ENCODE measurements at places on chromosomes 4 and X.

- DNase-seq = no peak
These were observed 56.8 kb downstream of the RXFP1 start for GRCh38 chr4:158578476-158578875.

DNA sequence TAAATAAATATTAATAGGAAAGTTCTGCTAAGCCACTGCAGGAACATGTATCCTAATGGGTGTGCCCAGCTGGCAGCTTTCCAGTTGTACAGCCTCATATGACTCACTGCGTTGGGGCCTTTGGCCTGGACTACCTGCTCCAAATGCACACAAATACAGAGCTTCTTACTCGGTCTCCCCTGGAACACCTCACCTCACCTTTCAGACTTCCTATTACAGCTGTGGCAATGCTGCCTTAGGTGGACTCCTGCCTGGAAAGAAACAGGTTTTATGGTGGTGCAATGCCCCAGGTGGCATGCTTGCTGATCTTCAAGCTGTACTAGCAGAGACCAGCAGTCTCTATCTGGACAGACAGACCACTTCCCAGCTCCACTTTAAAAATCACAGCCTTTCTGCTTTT, 85.7 kb upstream of the EXOC1L start:
- DNase-seq = no peak

- DNase-seq = no peak
These were observed 77.6 kb downstream of the AFF1 start for GRCh38 chr4:87012265-87012953.

DNA sequence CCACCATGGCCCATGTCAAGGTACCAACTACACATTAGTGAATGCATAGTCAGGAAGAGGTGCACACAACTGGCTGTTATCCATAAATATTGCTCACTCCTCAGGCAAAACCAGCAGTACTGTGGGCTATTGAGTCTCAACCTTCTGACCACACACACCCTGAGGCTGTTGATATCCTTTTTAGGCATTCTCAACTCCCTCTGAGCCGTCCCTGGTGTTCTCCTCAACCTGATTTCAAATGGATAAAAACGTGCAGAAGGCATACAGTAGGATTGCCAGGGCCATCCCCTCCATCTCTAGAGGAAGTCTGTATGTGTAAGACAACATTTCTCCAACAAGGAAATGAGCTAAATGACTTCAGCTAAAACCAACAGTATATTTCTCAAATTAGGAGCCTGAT, 98.7 kb upstream of the KLHL13 start:
- DNase-seq = no peak

GRCh38 chr4:81146466-81146865, 68.6 kb downstream of the PRKG2 start:
- DNase-seq = no peak

- no peak for DNase-seq
These were observed 223.9 kb upstream of the DCAF8L1 start for GRCh38 chrX:28205126-28205525.

DNA sequence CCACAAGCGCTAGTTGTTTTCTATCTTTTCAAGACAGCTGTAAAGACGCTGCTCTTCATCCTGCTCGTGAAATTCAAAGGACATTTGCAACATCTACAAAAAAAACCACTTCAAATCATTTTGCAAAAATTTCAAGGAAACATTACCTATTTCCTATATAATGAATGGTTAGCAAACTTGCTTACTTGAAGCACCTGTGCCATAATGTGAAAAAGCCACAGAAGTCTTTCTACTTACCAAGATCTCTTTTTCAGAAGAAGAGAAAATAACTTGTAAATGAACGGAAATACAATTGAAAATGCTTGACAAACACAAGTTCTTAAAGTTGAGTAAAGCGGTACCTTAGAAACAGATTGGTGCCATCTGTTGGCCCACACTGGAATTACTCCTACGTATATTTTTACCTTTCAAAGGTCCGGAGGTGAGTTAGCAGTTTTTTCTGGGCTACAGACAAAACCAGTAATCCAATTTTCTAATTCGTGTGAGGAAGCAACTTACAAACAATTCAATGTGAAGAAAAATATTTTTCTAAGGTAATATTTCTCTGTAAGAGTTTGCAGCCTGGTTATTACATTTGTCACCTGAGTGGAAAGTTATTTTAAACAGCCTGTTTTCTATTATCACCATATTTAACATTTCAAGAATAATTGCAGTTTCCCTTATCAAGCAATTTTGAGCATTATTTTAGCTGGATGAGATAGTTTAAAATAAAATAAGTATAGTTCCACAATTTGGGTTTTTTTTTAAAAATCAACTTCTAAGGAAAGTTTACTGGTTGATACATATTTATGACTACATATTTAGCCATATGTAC, at the start of gene TLR6:
Gene TLR6, minus strand, starts transcription at position 294 of the 814 bp plus-strand sequence. CDS start 27,344 bp downstream, outside the sequence.
- no peak for DNase-seq

DNA sequence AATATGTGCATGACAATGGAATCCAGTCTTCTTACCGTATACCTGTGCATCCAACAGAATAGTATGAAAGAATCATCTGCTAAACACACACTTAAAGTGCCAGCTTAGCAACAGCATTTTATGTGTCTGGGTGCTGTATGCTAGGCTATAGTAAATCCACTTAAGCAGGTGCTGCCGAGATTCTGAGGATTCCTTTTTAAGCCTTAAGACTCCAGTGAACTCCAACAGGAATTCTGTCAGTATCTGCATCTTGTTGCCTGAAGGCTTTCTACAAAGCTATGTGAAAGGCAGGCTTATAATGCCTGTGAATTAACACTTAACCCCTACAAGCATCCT, 1076.4 kb upstream of the PABPC4L start:
- DNase-seq = no peak

GRCh38 chr4:150123796-150124677, 45.8 kb downstream of the DCLK2 start:
- DNase-seq = no peak
